ENCODE measurements at places on chromosomes 16 and 17. TPM values are rescaled to one million over a fixed set of nuclear protein-coding genes. Genes with fewer than 3 reads are reported as not detected.

Gene SKAP1
- total RNA-seq, result 112 TPM

Gene PIPOX
- 1.8 TPM for total RNA-seq

Gene HOXB4
- 6.9 TPM for total RNA-seq

Gene CSHL1
- total RNA-seq, result not detected

Gene ARHGAP44
- 0.36 TPM for total RNA-seq

Gene SLFN12L
- total RNA-seq, result 106 TPM

Gene KCNJ2
- total RNA-seq, result 0.32 TPM

Gene CLDN6
- not detected for total RNA-seq

Gene MEIOC
- total RNA-seq, result 0.61 TPM

Gene CDH11
- not detected for total RNA-seq

Gene SRP68
- 107 TPM for total RNA-seq

Gene CNGB1
- not detected for total RNA-seq

Gene ARL4D
- total RNA-seq, result 5.6 TPM

Gene ITGAX
- total RNA-seq, result 42.7 TPM

Gene CCL5
- total RNA-seq, result 46.4 TPM

Gene PIGS
- total RNA-seq, result 59.9 TPM

Gene RND2
- not detected for total RNA-seq

Gene GNG13
- not detected for total RNA-seq

Gene CFAP97D1
- total RNA-seq, result not detected

Gene KRT34
- not detected for total RNA-seq

Gene ATP2C2
- not detected for total RNA-seq

Gene C16orf86
- 1.9 TPM for total RNA-seq

Gene CDR2
- 39.8 TPM for total RNA-seq

Gene DRC3
- total RNA-seq, result not detected

Gene CCL14
- not detected for total RNA-seq

Gene TMEM220
- 0.84 TPM for total RNA-seq

Gene KCNH4
- 0.16 TPM for total RNA-seq

Gene IGSF6
- 0.23 TPM for total RNA-seq

Gene TMEM114
- not detected for total RNA-seq

Gene BMERB1
- total RNA-seq, result 4.0 TPM

Gene STXBP4
- total RNA-seq, result 8.8 TPM

Gene TMIGD1
- not detected for total RNA-seq

Gene TEKT5
- not detected for total RNA-seq

Gene PPP1R27
- not detected for total RNA-seq

Gene KRT40
- total RNA-seq, result not detected

Gene CCR7
- 111 TPM for total RNA-seq

Gene ATP2A3
- total RNA-seq, result 306 TPM

Gene MYH3
- total RNA-seq, result 5.0 TPM

Gene PTX4
- total RNA-seq, result not detected
